ENCODE measurements at places on chromosomes 5 and 9.

GRCh38 chr5:145283141-145283810 lies 551.9 kb downstream of the PRELID2 start:
- DNase-seq, result no peak

GRCh38 chr5:140672455-140673186 lies 755 bp downstream of the DND1 start:
- no peak for DNase-seq

DNA sequence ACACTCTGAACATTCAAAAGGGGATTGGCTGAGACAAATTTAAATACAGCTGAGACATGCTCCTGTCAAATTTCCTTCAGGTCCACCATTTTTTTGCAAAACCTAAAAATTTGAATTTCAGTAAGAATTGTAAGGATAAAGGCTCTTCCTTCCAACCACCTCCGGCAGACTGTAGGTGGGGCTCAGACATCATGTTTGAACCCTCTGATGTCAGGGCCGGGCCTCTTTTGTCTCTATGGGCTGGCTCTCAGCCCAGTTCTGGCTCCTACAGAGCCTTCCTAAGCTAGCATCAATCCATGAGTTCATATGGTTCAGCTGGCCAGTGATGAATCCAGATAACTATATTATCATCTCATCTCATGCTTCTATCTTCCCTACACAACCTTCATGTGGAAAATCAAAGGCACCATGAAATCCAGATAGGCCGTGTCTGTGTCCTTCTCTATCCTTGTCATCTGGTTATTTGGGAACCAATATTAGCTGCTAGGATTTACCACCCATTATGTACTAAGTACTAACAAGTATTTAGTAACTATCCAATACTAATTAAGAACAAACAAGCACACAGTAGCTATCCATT lies 44.2 kb downstream of the NIPSNAP3B start:
- DNase-seq, result peak; percentile 65

DNA sequence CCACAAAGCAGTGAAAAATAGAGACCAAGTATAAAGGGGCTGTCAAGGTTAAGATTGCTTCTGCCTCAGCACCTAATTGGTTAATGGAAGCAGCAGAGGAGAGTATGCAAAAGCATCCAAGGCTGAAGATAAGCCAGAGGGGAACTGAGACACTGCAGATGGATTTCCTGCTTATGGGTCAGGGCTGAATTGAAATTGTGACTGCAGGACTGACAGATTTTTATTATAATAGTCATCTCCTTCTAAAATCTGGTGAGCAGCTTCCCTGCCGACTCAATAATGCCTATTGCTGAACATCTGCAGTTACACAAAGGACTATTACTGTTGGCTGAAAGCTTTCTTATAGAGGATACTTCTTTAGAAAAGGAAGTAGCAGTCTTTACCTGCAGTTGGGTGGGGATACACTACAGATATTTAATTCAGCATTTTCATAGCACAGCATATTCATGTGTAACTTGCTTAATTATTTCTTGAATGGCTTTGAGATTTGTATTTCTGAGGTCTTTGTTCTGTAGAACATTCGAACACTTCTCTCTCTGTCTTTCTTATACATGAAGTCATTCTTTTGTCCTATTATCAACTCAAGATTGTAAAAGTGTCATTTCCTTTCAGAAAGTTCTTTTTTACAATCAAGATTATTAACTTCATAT lies 363.0 kb upstream of the RIOK2 start:
- DNase-seq, result no peak

GRCh38 chr5:43560128-43560527 lies 3.3 kb upstream of the PAIP1 start:
- DNase-seq, result no peak

DNA sequence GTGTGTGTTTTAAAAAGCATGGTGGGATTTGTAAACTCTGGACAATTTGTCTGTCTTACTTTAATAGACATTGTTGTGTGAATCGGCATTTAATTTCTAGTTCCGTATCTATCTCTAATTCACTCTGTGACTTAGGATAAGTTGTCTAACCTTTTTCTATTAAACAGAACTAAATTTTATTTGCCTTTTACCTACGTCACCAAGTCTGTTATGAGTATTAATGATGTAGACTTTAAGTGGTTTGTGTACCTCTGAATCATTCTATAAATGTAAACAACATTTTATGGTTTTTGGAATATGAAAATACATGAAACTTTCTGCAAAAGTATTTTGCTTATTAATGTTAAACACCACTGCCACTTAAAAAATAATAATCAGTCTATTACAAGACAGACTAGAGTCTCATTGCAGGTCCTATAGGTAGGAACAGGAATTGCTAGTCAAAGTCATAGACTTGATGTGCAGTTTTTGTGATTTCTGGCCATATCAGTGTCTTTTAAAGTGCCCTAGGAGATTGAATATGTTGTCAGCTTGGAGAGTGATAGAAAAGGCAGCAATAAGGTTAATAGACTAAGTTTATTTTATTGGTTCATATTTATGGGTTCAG lies 5.6 kb downstream of the RBM27 start:
- DNase-seq, result no peak

DNA sequence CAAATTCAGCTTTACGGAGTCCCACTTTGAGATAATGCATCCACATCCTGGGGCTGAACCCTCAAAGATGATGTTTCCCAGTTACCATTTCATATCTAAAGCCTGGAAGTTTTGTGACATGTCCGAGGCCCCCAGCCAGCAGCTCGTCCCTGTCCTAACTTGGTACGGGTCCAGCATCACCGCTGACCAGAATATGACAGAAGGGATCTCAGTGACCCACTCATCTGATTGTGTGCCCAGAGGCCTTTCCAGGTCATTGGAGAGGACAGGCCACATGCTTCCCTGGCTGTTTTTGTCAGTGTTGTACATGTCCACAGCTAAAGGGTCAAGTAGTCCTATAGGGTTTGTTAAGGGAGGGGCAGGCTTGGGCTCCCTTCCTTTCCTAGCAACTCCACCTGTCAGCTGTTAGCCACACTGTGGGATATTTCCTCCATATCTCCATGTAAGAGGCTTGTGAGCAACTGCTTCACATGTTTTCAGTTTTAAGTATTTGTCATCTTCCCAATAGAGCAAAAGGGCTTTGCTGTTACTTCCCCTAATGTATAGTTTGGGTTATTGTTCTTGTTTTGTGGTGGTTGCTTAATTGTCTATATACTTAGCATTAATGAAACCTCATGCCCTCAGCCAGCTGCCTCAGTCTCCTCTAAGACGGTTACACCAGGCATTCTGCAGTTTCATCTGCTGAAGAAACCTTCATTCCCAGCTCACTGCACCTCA lies 33.4 kb downstream of the SECISBP2 start:
- no peak for DNase-seq

GRCh38 chr5:135221696-135222095 lies 177.3 kb downstream of the MACROH2A1 start:
- DNase-seq, result no peak

DNA sequence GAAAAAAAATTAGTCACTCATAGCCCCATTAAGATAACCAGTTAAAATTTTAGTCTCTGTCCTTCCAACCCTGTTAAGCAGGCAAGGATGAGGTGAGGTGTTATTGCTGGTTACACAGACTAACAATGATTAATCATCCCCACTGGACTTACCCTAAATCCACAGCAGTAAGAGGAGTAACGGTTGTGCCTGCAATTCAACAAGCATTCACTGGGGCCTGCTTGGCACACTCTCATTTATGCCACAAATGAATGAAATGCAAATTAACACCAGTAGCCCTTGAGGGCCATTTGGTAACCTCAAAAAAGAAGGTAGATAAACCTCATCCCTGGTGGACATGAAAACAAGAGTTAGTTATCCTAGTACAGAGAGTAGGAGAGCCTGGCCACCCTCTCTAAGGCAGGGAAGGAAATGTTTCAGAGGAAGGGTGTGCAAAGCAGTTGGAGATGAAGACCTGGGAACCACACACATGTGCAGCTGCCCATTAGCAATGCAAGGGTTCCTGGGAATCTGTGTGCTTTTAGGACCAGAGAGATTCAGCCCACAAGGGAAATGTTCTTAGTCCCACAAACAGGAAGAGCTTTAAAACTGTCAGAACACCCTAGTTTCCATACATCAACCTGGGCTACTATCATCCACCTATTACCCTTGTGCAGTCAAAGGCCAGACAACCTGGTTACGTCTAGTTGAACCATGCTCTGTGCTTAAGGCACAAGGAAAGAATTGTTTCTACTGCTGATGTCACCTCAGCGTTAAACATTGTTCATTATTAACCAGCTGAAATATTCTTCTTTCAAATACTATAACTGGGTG lies 7.7 kb downstream of the LHFPL2 start:
- no peak for DNase-seq

DNA sequence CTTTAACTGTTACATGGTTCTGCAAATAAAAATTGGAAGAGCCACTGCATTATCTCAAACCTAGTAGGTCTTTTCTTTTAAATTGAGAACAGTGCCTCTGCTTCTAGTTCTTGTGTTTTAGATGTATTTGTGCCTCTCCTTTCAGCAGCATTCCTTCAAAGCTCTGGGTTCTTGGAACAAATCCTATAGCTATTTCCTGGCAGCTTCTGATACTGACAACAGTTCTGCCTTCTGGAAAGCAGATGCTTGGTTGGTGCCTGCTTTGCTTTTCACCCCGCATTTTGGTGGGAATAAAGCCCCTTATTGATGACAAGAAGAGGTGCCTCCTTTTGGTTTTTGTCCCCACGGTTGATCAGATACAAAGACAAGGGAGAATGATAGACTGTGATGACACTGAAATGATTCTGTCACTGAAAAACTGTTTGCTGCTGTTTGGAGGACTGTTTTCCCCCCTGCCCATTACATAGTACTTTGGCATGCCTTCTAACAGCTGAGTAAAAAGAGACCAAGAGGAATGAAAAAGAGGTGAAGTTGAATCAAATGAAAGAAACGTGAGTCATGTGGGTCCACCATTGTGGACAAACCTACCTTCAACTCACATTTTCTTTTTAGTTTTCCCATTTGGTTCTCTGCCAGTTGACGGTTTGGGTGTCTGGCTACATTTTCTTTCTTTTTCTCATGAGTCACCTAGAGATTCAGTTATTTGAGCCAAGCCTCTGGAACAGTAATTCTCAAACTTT lies 5.6 kb downstream of the PTCD2 start:
- DNase-seq, result no peak

DNA sequence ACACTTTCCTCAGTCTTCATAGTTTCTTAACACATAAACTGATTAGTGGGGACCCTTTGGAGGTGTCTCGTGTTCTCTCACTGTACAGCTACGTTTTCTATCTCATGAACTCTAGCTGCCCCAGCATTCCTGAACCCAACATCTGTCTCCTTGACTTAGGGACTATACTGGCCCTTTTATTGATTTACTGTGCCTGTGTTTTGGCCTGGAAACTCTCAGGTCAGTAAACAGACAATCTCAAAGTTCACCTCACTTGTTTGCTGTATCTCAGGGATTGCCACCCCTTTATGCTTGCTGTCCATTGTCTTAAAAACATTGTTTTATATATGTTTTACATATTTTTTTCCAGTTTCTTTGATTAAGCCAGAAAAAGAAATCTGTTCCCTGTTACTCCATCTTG lies 222.8 kb downstream of the FAM170A start:
- DNase-seq, result no peak

- DNase-seq, result no peak
Measured at GRCh38 chr5:10478436-10478835, 36.8 kb downstream of the ROPN1L start.

DNA sequence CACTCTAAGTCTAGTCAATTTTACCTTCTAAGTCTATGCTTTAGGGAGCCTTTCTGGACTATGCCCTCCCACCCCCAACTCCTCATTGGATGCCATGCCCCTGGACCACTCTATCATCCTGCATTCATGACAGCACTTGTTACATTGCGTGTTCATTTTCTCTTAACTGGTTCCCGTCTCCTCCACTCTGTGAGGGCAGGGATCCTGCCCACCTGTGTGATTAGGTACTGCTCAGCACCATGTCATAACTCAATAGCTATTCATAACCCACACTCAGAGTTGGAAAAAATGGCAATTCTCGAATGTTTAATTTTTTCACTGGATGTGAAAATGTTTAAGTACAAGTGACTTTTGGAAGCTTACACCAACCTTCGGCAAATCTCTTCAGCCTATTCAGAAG lies 88.5 kb downstream of the PRLR start:
- no peak for DNase-seq

Measured in NCI-H1105 treated with DMSO at 0.1 percent for 48 hours (cell line).